ENCODE measurements at places on chromosomes 12 and 14.

GRCh38 chr14:46290706-46291105 is 360.9 kb downstream of the RPL10L start:
- DNase-seq, result no peak

DNA sequence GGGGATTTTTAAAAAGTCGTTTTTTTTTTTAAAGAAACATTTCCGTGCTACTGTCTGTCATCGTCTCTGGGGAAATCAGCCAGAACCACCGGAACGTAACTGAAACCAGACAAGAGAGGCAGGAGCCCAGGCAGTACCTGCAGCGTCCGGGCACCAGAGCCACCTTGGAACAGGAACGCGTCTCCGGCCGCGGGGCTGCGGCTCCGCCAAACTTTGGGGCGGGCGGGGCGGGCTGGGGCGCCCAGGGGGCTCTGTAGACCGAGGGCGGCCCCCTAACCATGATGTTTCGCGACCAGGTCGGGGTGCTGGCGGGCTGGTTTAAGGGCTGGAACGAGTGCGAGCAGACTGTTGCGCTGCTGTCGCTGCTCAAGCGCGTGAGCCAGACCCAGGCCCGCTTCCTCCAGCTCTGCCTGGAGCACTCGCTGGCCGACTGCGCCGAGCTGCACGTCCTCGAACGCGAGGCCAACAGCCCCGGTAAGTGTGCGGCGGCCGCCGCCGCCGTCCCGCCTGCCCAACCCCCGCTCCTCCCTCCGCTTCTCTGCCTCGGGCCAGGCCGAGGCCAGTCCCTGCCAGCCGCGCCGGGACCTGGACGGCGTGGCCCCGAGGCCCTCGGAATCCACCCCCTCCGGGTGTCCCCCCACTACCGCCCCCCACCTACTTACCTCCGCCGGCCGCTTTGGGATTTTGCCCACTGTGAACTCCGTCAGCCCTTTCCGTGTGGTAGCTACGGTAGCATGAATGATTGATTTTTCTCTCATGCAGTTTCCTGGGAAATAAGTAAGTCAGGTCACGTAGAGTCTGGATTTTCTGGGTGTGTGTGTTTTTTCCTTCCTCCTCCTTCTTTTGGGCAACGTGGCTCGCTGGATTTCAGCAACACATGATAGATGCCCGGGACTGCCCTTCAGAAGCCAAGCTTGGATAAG is 972 bp downstream of the SAMD4A start:
- no peak for DNase-seq

- no peak for DNase-seq
These were observed 2.2 kb downstream of the NDRG2 start for GRCh38 chr14:21022686-21023085.

GRCh38 chr12:109294286-109294796 is 14.7 kb downstream of the FOXN4 start:
- DNase-seq, result no peak

- DNase-seq, result no peak
These were observed 39.0 kb downstream of the CHST11 start for GRCh38 chr12:104495786-104496185.

DNA sequence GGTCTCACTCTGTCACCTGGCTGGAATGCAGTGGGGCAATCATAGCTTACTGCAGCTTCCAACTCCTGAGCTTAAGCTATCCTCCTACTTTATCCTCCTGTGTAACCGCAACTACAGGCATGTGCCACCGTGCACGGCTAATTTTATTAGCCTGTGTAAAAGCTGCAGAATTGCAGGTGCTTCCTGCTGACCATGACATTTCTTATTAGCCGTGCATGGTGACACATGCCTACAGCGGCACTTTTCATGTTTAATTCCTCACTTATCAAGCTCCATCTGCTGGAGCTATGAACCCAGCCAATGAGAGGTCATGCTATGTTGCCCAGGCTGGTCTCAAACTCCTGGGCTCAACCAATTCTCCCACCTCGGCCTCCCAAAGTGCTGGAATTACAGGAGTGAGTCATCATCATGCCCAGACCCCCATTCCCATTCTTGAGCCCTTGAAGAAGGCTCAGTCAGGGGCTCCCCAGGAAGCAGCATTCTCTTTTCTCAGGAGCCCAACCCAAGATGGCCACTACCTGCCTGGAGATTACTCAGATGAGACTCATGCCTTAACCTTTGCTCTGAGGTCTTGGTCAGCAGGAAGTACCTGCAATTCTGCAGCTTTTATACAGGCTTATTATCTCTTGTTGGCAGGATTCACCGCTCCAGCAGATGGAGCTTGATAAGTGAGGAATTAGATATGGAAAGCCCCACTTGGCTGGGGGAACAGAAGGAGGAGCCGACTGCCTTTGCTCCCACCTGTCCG is 503.2 kb downstream of the MED13L start:
- no peak for DNase-seq

GRCh38 chr14:89088530-89088929 is 264.1 kb downstream of the TTC8 start:
- DNase-seq, result no peak

DNA sequence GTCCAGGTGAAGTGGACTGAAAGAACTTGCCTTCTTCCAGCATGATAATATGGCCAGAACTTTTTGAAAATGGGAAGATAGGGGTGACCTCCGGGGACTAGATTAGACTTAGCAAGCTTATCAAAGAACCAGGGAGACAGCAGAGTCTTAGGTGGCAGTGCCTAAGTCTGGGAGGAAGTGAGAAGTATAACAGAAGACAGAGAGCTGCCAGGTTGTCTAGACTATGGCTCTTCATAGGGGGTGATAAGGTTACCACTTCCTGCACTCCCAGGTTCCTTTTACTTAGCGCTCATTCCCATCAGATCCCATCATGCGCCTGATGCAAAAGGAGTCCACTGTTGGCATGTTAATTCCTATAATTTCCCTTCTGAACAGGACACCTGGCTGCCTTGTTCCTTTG is 69.9 kb downstream of the PLXNC1 start:
- DNase-seq, result no peak

DNA sequence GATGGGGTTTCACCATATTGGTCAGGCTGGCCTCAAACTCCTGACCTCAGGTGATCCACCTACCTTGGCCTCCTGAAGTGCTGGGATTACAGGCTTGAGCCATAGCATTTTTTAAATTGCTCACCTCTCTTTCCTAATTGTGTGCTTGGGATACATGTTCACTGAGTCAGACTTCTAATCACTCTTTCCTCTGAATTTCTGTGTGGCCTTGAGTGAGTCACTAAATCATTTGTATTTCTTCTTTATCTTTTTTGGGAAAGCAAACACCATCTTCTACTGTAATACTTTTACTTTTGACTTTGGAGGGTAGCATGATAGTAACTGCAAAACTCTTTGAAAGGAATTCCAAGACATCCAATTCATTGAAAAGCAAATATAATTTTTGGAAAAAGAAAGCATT is 60.8 kb downstream of the FLRT2 start:
- DNase-seq, result peak; percentile 44

- DNase-seq, result no peak
These were observed 468.9 kb upstream of the LRFN5 start for GRCh38 chr14:41137741-41138140.

- DNase-seq, result no peak
These were observed 19.2 kb downstream of the SIVA1 start for GRCh38 chr14:104771918-104772706.

- DNase-seq, result no peak
These were observed 54.6 kb upstream of the CCDC175 start for GRCh38 chr14:59631237-59631636.

DNA sequence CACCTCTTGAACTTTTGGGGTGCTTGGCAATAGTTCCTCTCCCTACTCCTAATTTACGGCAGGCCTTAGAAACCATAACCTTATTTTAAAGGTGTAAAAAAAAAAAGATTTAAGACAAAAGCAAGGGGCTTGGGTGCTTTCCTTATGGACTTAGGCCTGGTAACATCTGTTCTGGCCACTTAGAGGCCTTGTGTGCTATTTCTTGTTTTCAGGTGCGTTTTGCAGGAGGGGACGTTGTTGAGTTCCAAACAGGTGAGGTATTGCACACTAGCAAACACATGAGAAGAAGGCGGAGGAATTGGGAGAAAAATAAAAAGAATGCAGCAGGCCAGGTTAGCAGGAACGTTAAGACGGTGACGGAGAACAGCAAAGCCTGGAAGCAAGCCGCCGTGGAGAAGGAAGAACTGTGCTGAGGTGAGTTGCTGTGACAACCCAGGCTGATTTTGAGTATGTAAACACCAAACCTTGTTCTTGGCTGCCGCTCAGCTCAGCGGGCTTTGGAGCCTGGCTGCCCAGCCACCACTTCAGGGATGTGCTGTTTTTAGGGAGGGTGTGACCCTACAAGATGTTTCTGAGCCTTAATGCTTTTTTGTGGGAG is 17.3 kb downstream of the EMG1 start:
- DNase-seq, result no peak

GRCh38 chr12:107736914-107737313 is 24.0 kb downstream of the PRDM4 start:
- no peak for DNase-seq

DNA sequence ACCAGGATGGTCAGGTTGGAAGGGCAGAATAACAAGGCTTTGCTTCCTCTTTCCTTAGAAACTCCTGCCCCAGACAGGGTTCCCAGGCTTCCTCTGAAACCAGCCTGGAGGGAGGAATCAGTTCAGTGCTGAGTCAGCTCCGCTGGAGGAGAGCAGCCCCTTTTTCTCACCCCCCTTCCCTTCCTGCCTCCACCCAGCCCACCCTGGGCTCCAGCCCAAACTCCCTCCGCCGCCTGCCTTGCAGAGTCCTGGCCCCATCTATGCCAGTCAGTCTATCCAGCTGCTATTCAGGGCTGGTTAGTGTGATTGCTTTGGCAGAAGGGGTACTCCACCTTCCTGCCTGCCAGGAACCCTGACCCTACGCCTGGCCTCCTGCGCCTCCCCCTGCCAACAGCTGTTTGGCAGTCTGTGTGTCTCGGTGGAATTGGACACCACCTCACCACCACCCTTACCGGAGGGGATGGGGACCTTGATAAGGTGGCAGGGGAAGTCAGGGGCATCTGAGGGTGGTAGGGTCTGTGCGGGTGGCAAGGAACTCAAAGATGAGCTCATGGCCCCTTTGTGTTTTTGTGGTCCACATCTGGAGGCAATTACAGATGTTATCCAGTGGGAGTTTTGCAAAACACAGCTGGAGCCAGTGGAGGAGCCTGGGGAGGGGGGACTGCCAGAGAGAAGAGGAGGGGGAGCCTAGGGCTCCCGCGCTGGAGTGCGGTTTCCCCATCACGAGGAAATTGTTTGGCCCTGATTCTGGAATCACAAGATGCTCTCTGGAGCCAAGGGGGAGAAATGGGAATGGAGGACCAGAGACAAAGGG is 12.2 kb downstream of the MMP14 start:
- DNase-seq, result no peak
